ENCODE measurements at places on chromosomes 2 and 18. TPM values are rescaled to one million over a fixed set of nuclear protein-coding genes. Genes with fewer than 3 reads are reported as not detected.

DNA sequence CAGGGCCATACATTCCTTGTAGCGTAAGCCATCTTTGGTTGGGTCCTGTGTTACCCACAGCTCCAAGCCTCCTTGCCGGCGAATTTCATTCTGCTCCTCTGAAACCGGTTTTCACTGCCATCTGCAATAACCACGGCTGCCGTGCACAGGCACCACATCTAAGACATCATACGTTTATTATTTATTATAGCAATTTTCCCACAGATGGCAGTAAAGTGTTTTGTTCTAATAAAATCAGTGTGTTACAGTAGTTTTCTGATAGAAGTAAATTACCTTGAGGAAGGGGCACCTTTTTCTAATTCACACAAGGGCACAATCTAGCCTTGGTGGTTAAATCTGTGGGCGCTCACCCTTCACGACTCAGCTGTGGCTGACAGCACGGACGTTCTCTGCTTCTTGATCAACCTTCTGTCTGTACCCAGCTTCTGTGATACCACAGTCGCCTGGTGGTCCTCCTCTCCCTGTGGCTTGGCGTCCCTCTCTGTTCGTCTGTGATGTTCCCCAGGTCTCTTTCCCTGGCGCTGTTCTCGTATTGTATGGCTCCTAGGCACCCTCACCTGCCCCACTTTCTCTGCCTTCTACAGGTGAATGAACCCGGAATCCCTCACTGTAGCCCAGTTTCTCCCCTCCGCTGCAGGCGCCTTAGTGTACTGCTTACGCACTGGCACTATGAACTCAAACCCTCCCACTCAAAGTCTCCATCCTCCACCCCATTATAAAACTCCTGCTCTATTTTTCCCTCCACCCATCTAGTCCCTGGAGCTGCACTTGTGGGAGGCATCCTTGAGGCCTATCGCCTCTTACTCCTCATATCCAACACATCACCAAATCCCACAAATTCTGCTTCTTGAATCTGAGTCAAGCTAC, 236.8 kb downstream of the DYSF start:
- no peak for DNase-seq

DNA sequence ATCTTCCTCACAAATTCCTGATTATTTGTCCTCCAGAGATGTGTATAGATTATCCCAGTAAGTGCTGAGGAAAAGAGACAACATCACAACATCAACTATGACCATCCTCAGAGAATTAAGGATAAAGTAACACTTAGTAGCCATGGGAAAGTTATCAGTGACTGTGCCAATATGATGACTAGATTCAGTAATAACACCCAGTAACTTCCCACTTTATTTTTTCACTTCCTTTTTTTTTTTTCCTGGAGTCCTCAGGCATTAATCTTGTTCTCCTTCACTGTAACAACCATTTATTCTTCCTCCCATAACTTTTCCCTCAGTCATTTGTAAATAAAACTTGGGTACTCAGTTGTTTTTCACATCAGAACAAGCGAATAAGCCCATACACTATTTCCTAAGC, 16.7 kb upstream of the PID1 start:
- no peak for DNase-seq

DNA sequence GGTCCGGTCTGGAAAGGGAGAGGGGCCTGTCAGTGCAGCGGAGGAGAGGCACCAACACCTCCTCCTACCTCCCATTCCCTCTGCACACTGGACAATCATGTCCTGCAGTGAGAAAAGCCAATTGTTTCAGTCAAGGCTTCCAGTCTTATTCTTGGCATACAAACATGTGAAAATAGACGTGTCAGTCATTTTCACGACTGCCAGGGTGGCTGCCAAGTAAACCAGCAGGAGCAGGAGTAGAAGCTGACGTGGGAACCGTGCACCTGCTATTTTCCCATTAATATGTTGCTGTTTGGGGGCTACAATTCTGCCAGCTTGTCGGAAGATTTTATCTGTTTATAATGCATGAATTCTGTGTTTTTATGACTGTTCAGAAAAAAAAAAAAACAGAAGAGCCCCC, 202.3 kb downstream of the SPP2 start:
- no peak for DNase-seq

DNA sequence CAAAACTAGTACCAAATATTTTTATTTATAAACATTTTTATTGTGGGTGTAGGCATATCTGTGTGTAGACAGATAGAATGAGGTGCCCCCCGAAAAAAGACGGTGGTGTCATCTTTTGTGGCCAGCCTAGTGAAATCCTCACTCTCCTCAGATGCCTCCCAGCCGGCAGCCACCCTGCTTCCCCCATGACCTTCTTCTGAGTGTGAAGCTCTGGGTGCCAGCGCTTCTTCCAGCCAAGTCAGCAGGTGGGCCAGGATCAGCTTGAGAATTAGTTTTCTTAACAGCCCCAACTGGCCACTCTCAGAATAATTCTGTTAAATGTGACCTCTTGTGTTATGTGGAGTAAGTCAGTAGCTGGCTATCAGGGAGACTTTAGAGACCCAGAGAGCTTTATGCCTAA, 229.6 kb upstream of the FOSL2 start:
- DNase-seq: no peak

The VRK2 gene
- 24.6 TPM for total RNA-seq

The SCTR gene
- not detected for total RNA-seq

Data from omental fat pad (tissue), 4 donors.